ENCODE measurements at places on chromosomes 1 and 21.

GRCh38 chr1:94707321-94708298 lies 112.5 kb upstream of the SLC44A3 start:
- no peak for DNase-seq

DNA sequence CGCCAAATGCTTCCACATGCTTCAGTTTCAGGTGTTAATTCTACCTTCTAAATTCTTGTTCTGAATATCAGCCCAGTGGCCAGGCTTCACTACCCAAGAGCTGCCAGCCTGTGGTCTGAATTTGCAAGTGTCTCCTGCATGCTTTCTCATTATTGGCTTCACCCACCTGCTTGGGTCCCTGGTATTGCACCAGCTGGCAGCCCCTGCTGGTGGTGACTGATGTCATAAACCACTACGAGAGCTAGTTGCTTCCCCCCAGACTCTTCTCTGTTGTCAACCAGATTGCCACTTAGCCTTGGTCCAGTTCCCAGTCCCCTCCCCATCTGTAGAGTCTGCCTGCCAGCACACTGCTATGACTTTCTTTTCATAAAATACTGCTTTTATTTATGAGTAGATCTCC lies 197.7 kb upstream of the DUSP10 start:
- peak; percentile 95 for DNase-seq

- DNase-seq: no peak
Observed at GRCh38 chr1:111908011-111908621, 81.4 kb downstream of the KCND3 start.

DNA sequence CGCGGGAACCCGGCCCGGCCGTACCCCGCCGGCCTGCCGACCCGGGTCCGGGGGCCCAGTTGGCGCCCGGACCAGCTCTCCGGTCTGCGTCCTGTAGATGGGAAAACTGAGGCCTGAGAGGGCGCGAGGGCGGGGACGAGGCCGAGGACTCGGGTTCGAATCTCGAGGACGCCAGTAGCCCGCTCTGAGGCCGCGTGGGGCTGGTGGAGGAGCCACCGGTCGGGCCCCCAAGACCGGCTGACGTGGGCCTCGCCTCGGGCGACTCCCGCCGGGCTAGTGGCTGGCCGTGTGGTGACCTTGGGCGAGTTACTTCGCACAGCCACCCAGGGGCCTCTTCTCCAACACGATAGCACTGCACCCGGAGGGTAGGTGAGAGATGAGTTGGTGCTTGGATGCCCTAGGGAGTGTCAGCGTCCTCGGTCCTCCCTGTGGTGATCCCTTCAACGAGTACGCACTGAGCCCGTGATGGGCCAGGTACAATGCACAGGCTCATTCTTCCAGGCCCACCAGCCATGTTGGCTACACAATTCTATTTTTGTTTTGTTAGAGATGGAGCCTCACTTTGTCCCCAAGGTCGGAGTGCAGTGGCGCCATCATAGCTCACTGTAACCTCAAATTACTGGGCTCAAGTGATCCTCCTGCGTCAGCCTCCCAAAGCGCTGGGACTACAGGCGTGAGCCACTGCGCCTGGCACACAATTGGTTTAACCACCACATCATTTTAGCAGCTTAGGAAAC lies 404 bp upstream of the SCMH1 start:
- DNase-seq: no peak

GRCh38 chr1:69172003-69173000 lies 395.4 kb upstream of the LRRC7 start:
- no peak for DNase-seq

DNA sequence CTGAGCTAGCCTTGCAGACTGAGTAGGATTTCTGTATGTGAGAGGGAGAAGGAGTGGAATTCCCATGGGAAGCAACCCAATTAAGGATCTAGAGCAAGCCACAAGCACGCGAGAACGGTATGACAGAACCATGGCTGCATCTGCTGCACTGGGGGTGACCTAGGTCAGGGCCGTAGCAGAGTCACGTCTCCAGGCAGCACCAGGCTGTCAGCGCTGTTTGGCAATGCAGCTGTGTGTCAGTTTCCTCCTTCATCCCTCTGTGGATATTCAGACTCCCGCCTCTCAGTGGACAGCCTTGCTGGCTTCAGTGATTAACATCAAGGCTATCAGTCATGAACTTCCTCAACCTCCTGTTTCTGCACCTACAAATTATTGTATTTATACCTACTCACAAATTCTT lies 118.1 kb upstream of the PPP2R5A start:
- peak; percentile 87 for DNase-seq

GRCh38 chr1:111489604-111490003 lies 13.8 kb downstream of the ADORA3 start:
- DNase-seq: no peak

DNA sequence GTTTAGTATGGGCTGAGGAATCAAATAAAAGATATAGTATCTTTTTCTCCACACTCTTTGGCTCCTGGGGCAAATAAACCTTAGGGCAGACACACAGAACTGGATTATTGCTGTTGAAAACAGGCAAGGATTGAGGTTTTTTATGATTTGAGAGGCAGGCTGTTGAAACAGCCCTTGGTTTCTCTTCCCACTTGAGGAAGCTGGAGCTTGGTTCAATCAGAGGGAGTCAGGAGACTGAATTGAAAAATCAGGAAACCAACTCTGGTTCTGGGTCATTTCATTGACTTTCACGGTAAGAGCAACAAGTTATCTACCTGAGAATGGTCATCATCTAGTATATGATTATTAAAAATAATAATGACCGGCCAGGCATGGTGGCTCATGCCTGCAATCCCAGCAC lies 108.4 kb downstream of the CNIH3 start:
- no peak for DNase-seq

- DNase-seq: peak; percentile 50
Observed at GRCh38 chr1:23421753-23422240, 2.8 kb downstream of the TCEA3 start.

GRCh38 chr1:116886291-116886878 lies 23.3 kb upstream of the PTGFRN start:
- peak; percentile 30 for DNase-seq

DNA sequence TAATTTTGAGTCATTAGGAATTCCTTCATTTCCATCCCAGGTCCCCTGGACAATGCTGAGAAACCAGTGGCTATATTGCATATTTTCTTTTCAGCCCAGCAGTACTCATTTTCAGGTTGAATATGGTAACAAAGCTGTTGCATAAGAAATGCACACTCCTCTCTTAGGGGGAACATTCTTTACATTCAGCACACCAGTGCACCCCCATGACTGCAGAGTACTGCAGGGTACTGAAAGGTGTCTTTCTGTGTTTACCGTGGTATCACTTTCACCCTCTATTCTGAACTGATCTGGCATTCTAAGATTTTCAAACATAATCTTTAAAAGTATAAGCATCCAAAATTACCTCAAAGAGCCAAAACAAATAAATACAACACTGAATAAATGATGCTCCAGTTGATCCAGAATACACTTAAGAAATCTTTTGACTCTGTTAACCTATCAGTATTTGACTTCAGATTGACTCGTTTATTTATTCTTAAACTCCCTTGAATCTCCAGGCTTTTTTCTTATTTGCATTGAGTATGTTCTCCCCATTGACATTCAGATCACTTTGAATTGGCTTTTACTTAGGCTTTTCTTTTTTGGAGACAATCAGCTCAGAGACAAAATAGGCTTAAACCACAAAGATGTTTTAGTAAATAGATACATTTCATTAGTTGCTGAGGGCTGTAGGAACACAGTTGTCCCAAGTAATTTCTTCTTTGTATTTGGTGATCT lies 213.6 kb downstream of the NFIA start:
- no peak for DNase-seq

DNA sequence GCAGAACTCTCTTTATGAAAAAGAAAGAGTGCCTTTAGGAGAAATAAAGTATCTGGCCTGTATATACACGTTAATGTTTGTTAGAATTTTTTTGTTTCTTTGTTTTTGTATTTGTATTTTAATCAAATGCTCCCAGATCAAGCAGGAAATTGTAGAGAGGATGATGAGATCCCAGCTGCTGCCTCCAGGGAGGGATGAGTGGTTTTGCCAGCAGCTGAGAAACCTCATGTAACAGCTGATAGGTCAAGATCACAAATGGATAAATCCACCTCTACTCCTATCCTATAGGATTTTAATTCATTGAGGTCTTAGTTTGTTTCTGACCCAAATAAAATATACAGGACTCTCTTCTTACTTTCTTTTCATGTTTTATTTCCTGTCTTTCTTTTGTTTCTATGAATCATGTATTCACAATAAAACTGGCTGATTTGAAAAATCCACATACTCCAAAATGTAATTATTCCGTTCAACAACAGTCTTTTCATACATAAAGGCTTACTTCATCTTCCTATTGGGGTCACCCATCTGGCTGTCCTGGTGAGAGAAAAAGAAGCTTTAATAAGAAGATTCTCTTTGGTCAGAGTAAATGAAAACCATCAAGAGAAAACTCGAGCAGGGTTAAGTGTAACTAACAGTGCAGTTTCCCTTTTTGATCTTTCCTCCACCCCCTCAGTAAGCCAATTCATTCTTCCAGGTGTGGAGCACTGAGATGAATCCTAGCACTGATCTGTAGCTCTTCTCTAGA lies 129.3 kb upstream of the PLPPR5 start:
- peak; percentile 77 for DNase-seq

DNA sequence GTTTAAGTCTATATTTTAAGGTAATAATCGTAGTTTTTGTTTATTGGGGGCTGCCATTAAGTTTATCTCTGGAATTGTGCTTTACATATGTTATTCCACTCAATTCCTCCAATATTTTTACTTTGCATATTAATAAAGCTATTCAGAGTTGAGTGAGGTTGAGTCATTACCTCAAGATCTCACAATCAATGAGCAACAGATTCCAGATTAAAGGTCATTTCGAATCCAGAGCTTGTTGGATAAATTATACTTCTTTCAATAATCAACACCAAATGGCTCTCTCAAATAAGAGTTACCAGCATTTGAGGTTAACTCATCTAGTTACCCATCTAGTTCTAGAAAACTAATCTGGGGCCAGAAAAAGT lies 16.7 kb downstream of the RGS4 start:
- no peak for DNase-seq

DNA sequence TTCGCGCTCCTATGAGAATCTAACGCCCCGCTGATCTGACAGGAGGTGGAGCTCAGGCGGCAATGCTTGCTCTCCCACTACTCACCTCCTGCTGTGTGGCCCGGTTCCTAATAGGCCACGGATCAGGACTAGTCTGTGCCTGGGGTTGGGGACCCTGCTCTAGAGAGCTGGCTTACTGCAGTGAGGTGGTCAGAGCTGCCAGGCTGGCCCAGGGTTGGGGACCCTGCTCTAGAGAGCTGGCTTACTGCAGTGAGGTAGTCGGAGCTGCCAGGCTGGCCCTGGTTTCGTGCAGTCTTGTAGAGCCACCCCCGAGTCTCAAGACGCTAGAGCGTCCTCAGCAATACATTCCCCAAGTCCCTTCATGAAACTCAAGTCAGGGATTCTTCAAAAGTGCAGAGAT lies 27.5 kb downstream of the SLC37A1 start:
- DNase-seq: no peak

- no peak for DNase-seq
Observed at GRCh38 chr1:210568631-210569030, 239.9 kb downstream of the HHAT start.

GRCh38 chr1:1118011-1118875 lies 2.4 kb upstream of the C1orf159 start:
- DNase-seq: no peak

- DNase-seq: peak; percentile 94
Observed at GRCh38 chr1:16181887-16182719, 26.2 kb upstream of the EPHA2 start.

DNA sequence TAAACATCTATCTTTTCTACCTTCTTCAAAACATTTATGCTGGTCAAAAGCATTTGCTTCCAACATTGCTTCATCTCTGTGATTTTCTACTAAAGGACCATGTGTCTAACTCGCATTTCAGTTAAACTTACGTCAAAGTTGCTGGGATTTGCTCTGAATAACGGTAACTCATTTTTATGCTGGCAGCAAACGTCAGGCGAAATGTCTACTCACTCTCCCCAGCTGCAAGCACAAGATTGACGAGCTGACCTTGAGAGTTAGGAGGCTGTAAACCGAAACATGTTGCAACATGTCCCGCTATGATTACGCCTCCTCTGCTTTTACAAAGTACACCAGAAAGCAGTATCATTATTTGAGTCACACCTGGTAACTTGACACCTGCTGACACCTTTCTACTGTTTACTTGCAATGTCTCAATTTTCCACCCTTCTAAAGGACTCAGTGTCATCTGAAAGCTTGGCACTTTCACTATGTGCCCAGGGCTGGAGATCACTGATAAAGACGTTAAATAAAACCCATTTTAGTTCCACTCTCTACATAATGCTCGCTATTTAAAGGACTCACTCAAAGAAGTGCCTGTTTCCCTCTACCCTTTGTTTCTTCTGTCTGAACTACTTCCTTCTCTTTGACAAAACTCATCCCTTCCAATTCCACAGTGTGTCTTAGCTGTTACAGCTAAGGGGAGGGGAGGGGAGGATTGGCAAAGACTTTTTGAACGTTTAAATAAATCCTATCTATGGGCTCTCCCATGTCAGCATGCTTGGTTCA lies 111.9 kb downstream of the PTPN14 start:
- no peak for DNase-seq

DNA sequence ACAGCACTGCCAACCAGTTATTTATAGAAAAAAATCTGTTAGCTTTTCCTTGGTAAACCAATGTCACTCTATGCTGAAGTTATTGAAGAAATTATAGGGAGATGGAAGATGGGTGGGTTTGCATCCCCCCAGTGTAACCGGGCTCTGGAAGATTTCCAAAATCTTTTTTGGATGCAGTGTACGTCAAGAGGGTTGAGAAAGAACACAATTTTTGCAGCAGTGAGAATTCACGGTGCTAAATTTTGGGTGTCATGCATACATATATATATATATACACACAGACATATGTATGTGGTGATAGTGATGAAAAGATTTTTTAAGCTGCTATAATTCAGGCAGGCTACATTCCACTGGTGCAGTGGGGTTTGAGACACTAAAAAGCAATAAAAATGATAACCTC lies 91.4 kb upstream of the MAGI3 start:
- no peak for DNase-seq

GRCh38 chr1:2974701-2975301 lies 46.5 kb upstream of the ACTRT2 start:
- no peak for DNase-seq

DNA sequence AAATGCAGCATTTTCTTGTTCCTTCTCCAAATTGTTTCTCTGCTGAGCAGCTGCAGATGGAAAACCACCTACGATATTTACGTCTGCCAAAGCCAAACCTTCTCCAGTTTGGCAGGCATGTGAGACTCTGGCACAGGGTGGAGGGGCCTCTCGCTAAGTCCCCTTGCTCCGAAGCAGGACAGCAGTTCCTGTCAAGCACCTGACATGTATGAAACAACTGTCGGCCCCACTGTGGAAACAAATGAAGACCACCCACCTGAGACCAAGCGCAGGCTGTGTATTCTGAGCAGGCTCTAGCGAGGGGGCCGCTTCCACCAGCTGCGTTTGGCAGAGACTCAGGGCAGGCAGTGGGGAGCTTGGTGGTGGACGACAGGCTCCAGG lies 74.7 kb downstream of the RIPK4 start:
- DNase-seq: no peak

All from myocyte (in vitro differentiated cells).